ENCODE measurements at places on chromosomes 5 and 9.

GRCh38 chr5:151923866-151924476 lies 680 bp downstream of the GLRA1 start:
- no peak for DNase-seq

DNA sequence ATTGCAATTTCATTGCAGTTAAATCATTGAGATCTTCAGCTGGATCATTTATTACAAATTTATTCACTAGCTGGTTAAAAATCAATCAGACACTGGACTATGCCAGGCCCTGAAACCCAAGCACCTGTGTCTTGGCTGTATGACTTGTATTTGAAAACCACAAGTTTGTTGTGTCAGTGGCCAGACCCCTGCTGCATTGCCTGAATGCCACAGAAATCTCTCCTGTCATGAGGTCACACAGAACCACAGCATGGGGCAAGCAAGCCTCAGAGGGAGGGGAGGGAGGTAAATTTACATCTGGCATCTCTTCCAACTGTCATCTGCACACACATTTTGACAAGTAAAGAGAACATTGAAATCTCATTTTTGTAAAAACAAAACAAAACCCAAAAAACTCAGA lies 90.0 kb downstream of the ARRDC3 start:
- DNase-seq: no peak

- DNase-seq: no peak
Observed at GRCh38 chr9:112193572-112194288, 18.6 kb upstream of the SUSD1 start.

- no peak for DNase-seq
Observed at GRCh38 chr5:83776437-83777031, 55.9 kb upstream of the HAPLN1 start.

DNA sequence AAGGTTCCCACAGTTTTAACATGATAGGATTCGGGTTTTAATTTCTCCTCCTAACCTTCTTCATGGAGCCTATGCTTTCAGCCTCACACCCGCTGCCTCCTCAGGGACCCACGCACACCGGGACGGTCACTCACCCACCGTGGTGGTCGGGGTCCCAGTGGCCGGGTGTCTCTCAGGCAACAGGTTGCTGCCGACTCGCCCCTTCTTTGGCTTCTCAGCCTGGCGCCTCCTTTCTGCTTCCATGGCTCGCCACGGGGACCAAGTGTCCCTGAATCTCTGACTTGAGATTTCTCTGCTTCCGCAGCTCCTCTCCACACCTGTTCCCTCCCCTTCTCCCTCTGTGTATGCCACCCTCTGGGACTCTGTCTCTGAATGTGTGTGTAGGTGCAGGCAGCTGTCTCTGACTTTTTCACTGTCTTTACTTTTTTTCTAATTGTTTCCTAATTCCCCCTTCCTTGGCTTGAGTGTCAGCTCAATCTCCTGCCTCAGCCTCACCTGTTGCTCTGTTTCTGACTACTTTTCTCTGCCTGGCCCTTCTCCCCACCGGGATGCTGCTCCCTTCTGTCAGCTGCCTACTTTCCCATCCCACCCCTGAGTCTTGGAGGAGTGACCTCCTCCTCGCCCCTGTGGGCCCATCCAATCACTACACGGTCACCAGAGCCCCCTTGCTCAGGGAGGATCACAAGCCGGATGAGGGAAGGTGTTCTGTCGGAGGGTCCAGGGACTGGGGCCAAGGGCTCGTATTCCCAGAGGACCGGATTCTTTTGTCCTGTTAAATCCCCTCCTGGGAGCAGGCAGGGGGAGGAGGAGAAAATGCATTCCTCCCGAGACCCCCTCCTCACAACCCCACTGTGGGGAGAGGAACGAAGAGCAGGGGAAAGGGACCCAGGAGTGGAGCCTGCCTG lies at the start of gene PROP1:
Gene PROP1 (minus strand): TSS at position 552 of the 905 bp plus-strand sequence. CDS start 309 bp downstream, at position 243.
- DNase-seq: no peak

All from GM12864 (cell line).